ENCODE measurements at places on chromosomes 7 and 10. TPM values are rescaled to one million over a fixed set of nuclear protein-coding genes. Genes with fewer than 3 reads are reported as not detected.

DNA sequence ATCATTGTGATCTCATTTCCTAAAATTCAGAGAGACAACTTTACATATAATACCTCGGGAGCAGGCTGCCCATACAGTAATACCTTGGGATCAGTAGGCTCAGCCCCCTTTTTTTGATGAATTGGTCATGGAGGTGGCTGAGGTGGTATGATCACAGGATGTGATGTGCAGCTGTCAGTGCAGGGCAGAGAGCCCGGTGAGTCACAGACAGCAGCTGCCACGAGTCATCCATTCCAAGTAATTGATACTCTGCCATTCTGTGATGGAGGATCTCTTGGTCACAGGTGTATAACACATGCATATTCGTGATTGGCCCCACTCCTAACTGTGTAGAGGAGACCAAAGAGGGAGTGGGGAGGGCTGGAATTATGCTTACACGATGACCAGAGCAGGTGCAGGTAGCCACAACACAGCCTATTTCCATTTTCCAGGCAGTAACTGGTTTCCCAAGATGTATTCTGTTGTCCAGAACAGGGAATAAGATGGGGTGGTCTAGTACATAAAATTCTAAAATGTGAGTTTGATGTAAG is 14.1 kb downstream of the NRCAM start:
- no peak for DNase-seq

- no peak for DNase-seq
Measured at GRCh38 chr7:45652630-45653029, 78.5 kb downstream of the ADCY1 start.

- DNase-seq, result no peak
Measured at GRCh38 chr10:118926441-118926840, 103.1 kb upstream of the NANOS1 start.

GRCh38 chr7:136066304-136067143 is 89.4 kb upstream of the MTPN start:
- DNase-seq, result no peak

DNA sequence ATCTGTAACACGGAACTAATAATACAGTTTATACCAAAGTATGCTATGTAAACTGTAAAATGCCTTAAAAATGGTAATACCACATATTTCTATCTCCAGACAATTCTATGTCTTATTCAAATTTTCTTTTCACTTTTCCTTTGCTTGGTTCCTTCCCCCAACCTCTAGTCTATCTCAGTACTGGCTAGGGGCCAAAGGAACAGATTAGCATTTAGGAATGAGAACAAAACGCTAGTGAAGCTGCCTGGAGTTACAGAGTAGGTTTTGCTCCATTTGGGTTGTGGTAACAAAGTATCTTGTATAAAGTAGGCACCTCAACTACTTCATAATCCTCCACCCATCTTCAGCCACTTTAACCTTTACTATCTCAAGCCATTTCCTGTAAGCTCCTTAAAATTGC is 94.1 kb downstream of the HBP1 start:
- DNase-seq, result peak; percentile 52

GRCh38 chr10:77505431-77506334 is 131.9 kb downstream of the KCNMA1 start:
- no peak for DNase-seq

DNA sequence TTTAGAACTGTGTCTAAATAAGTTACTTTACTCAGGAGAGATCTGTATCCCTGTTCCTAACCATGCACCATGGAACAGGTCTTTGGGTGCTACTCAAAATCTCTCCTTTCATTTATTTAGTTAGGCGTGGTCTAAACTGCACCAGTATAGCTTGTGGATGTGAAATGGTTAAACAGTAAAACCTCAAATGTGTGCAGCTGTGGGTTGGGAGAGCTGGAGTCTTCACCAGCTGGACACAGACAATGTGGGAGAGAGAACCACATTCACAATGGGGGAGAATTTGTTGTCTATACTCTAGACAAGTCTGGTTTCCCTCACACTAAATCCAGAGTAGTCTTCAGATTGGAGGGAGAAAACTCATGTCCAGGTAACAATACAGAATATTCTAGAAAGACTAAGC is 31.2 kb upstream of the IKZF1 start:
- no peak for DNase-seq

SEMA3A gene
- polyA plus RNA-seq, result 1.5 TPM

HOXA11 gene
- polyA plus RNA-seq, result not detected

CABCOCO1 gene
- polyA plus RNA-seq, result 3.8 TPM

LAMB1 gene
- 103 TPM for polyA plus RNA-seq

Data from lung (tissue), 17 donors.